ENCODE measurements at places on chromosomes 3 and 15.

DNA sequence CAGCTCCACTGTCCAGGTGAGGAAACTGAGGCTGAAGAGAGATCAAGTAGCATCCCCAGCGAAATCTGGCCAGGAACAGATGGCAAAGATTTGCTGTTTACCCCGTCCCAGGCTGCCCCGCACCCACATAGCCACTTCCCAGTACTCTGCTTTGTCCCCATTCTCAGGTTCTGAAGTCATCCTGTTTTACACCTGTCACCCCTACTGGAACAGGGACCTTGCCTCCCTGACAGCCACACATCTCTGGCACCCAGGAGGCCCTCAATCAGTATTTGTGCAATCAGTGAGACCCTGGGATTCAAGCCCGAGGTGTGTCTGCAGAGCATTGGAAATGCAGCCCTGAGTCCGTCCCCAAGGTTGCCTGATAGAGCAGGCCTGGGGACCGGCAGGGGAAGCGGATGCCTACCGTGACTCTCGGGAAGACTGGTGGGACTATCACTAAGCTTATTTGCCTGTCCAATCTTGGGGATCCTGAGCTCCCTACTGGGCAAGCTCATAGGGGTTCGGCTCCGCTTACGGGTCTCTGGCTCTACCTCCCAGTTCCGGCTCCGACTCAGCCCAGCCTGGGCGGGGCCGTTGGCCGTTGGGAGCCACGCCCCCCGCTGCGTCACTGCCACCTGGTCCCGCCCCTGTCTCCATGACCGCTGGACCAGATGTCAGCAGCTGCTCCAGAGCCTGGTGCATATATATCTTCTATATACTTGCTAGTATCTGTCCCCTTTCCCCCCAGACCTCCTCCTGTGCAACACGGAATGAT, 17.5 kb upstream of the FANCD2 start:
- DNase-seq: no peak

DNA sequence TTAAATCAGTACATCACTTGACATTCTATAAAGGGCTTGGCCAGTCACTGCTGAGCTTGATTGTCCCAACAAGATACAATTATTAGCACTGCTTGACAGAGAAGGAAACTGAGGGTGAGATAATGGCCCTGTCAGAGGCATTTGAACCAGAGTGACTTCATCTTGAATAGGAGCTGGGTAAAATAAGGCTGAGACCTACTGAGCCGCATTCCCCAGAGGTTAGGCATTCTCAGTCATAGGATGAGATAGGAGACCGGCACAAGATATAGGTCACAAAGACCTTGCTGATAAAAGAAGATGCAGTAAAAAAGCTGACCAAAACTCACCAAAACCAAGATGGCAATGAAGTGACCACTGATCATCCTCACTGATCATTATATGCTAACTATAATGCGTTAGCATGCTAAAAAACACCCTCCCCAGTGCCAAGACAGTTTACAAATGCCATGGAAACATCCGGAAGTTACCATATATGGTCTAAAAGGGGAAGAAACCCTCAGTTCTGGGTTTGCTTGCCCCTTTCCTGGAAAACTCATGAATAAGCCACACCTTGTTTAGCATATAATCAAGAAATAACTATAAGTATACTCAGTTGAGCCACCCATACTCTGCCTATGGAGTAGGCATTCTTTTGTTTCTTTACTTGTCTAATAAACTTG, 239.1 kb upstream of the SETMAR start:
- no peak for DNase-seq

- DNase-seq: no peak
Observed at GRCh38 chr3:111582120-111582474, 13.0 kb downstream of the ZBED2 start.

GRCh38 chr3:57256844-57257243, 29.3 kb downstream of the APPL1 start:
- no peak for DNase-seq

DNA sequence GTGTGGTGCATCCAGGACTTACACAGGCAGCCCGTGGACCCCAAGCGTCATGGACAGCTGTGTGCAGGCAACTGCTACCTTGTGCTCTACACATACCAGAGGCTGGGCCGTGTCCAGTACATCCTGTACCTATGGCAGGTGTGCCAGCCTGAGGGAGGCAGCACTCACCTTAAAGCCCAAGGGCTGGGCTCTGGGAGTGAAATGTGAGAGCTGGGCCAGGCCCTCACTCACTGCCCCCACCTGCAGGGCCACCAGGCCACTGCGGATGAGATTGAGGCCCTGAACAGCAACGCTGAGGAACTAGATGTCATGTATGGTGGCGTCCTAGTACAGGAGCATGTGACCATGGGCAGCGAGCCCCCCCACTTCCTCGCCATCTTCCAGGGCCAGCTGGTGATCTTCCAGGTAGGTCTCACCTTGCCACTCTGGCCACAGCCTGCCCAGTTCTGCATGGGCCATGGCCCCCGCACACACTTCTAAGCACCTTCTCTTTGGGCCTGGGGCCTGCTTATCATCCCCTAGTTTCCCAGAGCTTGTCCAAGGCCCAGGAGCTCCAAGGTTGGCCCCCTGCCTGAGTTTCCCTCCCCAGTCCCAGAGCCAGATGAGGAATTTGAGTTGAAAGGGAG, 11.0 kb downstream of the VILL start:
- DNase-seq: no peak

DNA sequence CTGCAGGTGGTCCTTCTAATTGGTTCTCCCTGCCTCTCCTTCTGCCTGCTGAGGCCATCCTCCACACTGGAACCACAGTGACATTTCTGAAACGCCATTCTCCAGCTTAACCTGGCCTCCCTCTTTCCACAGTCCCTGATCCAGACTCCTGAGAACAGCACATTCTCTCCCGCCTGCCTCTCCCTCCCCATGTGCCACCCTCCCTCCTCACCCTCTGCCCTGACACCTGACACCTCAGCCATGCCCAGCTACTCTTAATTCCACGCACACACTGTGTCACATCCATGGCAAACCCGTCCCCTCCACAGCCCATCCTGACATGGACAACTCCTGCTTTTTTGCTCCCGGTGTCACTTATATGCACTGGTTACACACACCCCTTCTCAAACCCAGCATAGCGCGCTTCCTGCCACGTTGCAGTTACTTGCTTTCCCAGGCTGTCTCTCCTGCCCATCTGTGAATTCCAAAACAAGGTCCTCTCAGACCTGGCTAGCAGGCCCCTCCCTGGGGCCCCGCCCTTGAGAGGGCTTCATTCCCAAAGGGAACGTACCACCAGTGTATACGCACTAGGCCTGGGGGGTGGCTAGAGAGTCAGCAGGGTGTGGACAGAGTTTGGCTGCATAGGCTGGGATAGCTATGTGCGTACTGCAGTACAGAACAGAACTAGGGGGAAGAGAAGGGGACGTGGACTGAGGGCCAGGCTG, 92.7 kb upstream of the BLM start:
- DNase-seq: no peak

All from cortex of kidney (tissue), 1 donor.